ENCODE measurements at places on chromosomes 2 and 18.
A peak's percentile ranks its signal among the peaks of the same experiment; 100 is the strongest.

- no peak for DNase-seq
These were observed 38.1 kb downstream of the RHOB start for GRCh38 chr2:20484810-20485611.

DNA sequence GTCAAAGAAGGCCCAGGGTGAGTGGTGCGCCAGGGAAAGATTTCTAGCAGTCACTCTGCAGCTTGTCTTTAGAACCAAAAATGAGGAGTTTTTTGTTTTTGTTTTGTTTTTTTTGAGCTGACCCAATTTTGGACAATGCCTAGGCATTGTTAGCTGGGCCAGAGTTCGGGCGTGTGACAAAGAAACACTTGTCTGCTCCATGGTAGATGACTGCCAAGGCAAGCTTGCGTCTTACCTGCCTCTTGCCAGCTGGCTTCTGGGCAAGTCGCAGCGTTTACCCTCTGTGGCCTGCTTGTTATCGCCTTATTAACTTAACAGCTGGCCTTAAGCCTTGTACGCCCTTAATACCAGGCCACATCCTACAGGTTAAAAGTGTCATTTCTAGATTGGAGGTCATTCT, 114.3 kb downstream of the GALNT1 start:
- no peak for DNase-seq

GRCh38 chr18:23384778-23385736, 68.0 kb upstream of the RIOK3 start:
- DNase-seq, result no peak

DNA sequence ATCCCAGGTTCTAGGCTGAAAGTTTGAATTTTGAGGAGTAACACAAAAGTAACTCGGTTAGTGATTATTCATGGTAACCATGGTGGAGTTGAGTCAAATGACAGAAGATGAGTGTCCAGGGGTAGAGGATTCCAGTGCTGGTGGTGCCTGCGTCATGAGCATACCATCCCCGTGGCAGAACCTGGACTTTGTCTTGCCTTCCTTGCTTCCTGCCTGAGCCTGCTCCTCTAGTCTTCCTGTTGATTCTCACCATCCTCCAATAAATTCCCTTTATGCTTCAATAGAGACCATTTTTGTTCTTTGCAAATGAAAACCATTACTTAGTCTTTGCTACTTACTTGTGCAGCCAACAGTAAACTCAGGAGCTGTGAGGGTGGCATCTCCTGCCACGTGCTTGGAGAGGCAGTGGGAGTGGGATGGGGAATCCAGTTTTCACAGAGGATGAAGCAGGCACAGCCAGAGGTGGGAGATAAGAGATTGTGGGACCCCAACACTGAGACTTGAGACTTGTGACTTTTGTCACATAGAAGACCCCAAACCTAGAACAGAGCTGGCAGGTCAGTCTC, 4.1 kb upstream of the YES1 start:
- no peak for DNase-seq

- DNase-seq, result no peak
These were observed 685.1 kb upstream of the SLC8A1 start for GRCh38 chr2:41137031-41137430.

DNA sequence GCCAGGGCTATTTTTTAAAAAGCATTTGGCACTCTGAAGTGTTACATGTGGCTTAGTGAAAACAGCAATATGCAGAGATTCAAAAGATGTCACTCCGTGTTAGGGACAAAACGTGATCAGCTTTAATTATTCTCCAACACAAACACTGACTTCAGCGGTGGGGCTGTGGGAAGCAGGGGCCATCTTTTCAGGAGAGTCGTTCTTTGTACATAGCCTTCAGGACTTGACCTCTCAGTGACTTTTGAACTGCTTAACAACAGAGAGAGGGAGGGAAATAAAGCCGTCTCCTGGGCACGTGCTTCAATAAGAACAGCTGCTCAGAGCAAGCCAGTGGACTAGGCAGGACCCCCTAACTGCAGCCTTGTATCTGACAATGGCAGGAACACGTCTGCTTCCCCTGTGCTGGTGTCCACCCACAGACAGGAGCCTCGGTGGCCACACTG, 95.0 kb upstream of the HDAC4 start:
- no peak for DNase-seq

DNA sequence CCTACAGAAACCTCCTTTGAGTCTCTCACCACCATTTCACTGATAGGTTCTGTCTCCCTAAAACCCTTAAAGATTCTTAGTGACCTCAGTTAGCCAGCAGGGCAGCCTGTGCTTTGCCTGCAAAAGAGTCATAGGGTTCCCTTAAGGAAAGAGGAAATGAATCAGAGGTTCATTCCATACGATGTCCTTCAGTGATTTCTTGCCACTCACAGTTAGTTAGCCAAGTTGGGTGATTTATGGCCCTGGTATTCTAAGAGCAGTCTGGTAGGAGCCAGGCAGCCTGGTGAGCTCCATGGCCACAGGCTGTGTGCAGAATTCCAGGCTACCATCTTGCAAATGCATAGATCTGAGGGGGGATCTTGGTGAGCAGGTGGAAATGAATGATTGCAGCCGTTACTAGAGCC, 18.7 kb upstream of the CCBE1 start:
- no peak for DNase-seq

DNA sequence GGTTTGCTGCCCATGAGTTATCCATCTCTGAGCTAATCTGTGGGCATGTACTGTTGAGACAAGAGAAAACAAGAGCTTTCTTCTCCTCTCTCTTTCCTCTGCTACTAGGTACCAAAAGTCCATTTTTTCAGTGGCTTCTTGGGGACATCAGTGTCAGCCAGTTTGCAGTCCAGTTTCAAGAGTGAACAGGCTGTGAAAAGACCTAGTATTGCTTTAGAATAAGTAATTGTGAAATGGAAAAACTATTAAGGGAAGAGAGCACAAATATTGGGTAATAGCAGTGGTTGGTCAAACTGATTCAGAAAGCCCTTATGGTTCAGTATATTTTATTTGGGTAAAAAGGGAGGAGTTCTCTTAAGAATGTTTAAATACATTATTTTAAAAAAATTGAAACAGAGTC, 33.0 kb upstream of the MEP1B start:
- DNase-seq, result no peak

DNA sequence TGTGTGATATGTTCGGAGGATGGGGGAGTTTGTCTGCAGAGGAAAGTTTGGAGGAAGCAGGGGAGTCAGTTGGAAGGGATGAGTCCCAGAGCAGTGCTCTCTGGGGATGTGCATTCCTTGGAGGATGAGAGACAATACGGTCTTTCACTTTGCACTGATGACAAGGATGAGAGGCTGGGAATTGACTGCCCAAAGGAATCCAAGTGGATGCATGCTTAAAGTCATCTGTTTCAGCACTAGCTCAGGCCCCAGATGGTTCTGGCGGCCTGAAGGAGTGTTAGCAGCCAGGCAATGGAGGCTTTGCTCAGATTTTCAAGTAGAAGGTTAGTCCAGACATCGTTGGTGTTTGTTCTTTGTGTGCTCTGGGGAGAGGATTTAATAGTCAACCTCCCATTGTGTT, 100.2 kb downstream of the CRIM1 start:
- DNase-seq, result no peak

- no peak for DNase-seq
These were observed 6.8 kb upstream of the RHOB start for GRCh38 chr2:20440001-20440560.

GRCh38 chr2:121279476-121280220, 5.4 kb downstream of the TFCP2L1 start:
- DNase-seq, result no peak

- DNase-seq, result no peak
These were observed 247.4 kb upstream of the RAB6C start for GRCh38 chr2:129731907-129732629.

DNA sequence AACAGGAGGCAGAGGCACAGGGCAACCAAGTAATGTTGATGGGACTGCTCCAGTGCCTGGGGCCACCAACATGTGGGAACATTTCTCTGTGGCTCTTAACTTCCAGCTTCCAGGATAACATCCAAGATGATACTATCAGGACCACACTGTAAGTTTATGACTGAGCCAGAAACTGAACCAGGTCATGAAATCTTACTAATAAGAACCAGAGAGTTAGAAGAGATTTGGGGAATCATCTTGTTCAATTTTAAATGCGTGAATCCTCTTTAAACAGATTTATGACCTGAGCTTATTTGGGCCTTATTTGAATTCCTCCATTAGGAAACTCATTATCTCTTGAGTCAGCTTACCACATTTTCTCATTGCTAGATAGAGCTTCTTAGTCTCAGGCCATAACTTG, 45.0 kb downstream of the MAP2 start:
- no peak for DNase-seq

DNA sequence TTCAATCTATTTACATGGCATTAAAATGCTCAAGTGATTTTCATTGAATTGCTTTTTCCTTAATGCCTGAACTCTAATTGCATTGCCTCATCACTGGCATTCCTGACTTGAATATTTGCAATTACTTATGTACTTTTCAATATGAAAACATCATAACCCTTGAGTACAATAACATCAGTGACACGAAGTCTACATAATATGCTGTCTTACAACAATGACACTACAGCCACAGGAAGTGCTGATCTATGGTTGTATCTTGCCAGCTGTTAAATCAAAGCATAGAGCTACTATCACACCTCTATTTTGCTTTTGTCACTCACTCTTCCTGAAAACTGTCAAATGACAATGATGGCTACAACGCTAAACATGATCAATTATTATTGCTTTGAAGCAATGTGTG, 156.9 kb downstream of the CCDC102B start:
- DNase-seq, result no peak

DNA sequence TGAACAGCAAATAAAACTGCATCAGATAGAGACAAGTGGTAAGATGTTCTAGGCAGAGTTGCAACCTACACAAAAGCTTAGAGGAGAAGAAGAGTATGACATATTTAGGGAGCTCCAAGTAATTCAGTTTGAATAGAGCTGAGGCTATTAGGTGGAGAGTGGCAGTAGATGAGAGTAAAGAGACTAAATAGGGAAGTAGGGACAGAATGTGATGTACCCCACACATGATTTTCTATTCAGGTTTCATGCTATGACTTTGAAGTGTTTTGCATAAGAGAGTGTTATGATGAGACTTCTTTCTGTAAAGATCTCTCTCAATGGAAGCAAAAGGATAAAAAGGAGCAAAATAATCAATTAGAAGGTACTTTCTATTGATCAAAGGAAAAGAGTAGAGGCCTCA, 206.8 kb upstream of the ERBB4 start:
- no peak for DNase-seq

GRCh38 chr18:58060254-58060653, 16.2 kb downstream of the NEDD4L start:
- no peak for DNase-seq

DNA sequence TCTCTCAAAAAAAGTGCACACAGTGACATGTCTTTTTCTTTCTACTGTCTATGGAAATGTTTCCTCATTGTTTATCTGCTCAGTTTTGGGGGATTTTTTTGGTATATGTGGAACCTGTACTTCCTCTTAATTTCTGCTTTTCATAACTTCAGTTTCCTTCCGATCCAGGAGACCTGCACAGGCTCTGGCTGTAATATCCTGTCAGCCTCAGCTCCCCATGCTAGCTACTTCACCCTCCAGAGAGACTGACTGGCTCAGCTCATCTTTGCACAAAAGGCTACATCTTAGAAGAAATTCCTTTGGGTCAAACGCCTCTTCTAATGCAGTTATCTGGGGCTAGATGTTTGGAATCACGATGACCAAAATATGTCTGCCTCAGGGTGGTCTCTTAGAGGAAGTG, 378.4 kb downstream of the RND3 start:
- no peak for DNase-seq

- no peak for DNase-seq
These were observed 256.4 kb upstream of the NETO1 start for GRCh38 chr18:73124175-73124574.

- peak; percentile 47 for DNase-seq
These were observed 1.4 kb upstream of the SMYD5 start for GRCh38 chr2:73212448-73213176.

GRCh38 chr2:144320491-144320890, 199.4 kb downstream of the ZEB2 start:
- peak; percentile 30 for DNase-seq

- peak; percentile 87 for DNase-seq
These were observed 82.0 kb downstream of the SMAD7 start for GRCh38 chr18:48868468-48869466.

- peak; percentile 14 for DNase-seq
These were observed 75.2 kb downstream of the MAP2 start for GRCh38 chr2:209499069-209499468.

DNA sequence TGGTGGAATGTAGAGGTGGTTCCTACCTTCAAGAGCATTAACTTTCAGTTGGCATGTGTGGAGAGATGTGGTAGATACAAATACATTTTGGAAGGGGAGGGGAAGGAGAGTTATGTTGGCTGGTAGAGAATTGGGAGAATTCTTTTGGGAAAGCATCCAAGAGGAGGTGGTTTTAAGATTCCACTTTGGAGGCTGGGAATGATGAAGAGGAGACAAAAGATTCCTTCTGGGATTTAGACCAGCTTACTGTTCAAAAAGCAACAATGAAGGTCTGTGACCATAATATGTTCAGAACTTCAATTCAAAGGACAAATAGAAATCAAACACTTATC, 120.8 kb upstream of the FOSL2 start:
- no peak for DNase-seq

GRCh38 chr2:132009874-132010521, 151.8 kb downstream of the ANKRD30BL start:
- DNase-seq, result no peak

DNA sequence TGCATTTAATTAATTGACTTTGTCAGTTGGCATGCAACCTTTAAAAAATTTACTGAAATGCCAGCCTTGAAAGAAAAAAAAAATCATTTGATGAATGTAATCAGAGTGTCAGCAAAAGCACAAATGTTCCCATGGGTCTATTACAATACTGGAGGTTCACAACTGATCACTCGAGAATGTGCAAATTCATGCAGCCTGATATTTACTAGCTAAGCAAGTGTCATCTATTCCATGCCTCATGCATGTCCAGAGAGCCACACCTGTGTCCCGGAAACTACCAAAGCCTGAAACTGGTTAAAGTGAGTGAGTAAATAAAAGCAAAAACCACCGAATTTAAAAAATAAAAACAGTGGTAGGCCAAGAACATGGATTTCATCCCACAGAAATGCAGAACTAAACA, 415.3 kb upstream of the ID2 start:
- no peak for DNase-seq

DNA sequence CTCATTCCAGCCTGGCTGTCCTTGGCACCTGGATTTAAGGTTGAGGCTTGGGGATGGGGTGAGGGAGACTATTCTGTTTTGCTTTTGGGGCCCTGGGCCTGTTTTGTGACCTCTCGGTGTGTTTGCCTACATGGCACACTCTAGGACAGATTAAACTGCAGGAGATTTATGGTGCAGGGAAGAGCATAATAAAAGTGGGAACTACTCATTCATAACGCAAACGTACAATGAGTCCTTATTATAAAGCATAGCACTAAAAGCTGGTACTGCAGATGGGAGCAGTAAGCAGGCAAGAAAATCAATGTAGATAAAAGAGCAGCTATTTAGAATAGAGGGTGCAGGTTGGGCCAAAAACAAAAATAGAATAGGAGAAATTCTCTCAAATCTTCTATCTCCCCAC, 238.4 kb downstream of the ACTR3 start:
- no peak for DNase-seq

DNA sequence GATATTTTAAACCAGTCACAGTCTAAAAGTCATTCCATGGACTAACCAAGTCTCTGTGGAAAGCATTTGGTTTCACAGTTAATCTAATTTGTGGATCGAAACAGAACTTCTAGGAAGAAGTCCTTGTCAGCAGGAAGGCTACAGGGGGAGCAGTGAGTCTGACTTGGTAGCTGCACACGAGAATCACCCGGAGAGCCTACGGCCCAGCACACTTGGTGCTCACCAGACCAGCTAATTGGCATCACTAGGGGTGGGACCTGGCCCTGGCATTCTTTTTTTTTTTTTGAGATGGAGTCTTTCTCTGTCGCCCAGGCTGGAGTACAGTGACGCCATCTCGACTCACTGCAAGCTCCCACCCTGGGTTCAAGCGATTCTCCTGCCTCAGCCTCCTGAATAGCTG, 97.7 kb downstream of the ZNF532 start:
- DNase-seq, result no peak
